ENCODE measurements at places on chromosomes 11 and 22.

GRCh38 chr11:94740083-94741021 is 27.8 kb upstream of the AMOTL1 start:
- no peak overlapping the region for H3K27ac ChIP-seq
- H3K36me3 ChIP-seq = no peaks in the 10 kb centered on the region
- H3K27me3 ChIP-seq = no peaks in the 10 kb centered on the region
- DNase-seq = peak; percentile 65
- peaks cover 25% of the 10 kb centered on the region for H3K4me1 ChIP-seq
- peak overlapping the region; percentile 66 for H3K4me3 ChIP-seq

DNA sequence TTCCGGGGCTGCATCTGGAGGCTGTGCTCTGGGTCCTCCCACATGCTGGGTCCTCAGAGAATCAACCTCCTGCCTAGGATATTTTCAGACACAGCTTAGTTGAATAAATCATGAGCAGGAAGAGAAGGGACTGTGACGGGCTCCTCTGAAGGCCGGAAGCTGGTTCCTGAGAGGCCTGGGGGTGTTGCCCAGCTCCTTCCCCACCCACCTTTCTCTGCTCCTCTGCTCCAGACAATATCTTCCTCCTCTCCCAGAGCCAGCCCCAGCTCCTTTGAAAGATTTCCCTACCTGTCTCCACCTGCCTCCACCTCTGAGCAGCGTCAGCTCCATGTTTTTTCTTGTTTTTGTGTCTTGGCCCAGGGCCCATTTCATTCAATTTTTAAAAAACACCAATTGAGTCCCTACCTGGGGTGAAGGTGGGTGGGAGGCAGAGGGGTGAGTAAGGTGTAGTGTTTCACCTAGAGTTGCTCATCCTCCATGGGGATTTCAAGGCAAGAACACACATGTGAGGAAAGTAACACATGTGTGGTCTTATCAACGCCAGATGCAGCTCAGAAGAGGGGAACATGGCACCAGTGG is 24.8 kb upstream of the THY1 start:
- DNase-seq = no peak
- no peaks in the 10 kb centered on the region for H3K36me3 ChIP-seq
- H3K4me1 ChIP-seq = no peaks in the 10 kb centered on the region
- no peaks in the 10 kb centered on the region for H3K27me3 ChIP-seq

- no peaks in the 10 kb centered on the region for H3K4me1 ChIP-seq
- H3K4me3 ChIP-seq = no peak overlapping the region
- DNase-seq = peak; percentile 27
- no peaks in the 10 kb centered on the region for H3K27me3 ChIP-seq
- no peaks in the 10 kb centered on the region for H3K36me3 ChIP-seq
Observed at GRCh38 chr11:26227301-26227746, 104.6 kb upstream of the ANO3 start.

GRCh38 chr11:79960461-79960860 is 519.6 kb upstream of the TENM4 start:
- no peaks in the 10 kb centered on the region for H3K4me1 ChIP-seq
- no peak for DNase-seq
- no peak overlapping the region for H3K27ac ChIP-seq
- H3K36me3 ChIP-seq = no peaks in the 10 kb centered on the region

GRCh38 chr11:100403816-100404215 is 283.3 kb upstream of the ARHGAP42 start:
- no peaks in the 10 kb centered on the region for H3K36me3 ChIP-seq
- H3K27ac ChIP-seq = no peak overlapping the region
- H3K4me3 ChIP-seq = no peak overlapping the region
- H3K27me3 ChIP-seq = peaks cover 2% of the 10 kb centered on the region
- H3K4me1 ChIP-seq = peaks cover 3% of the 10 kb centered on the region
- peak; percentile 96 for DNase-seq

- no peaks in the 10 kb centered on the region for H3K27me3 ChIP-seq
- peak; percentile 1 for DNase-seq
- no peak overlapping the region for H3K4me3 ChIP-seq
- no peaks in the 10 kb centered on the region for H3K4me1 ChIP-seq
- H3K27ac ChIP-seq = no peak overlapping the region
- H3K36me3 ChIP-seq = no peaks in the 10 kb centered on the region
Observed at GRCh38 chr22:47452184-47452583, 689.7 kb downstream of the TBC1D22A start.

- H3K27ac ChIP-seq = no peak overlapping the region
- H3K36me3 ChIP-seq = no peaks in the 10 kb centered on the region
- H3K4me3 ChIP-seq = no peak overlapping the region
- peak; percentile 64 for DNase-seq
- peaks cover 3% of the 10 kb centered on the region for H3K4me1 ChIP-seq
Observed at GRCh38 chr22:37161443-37161842, 11.7 kb upstream of the IL2RB start.

GRCh38 chr11:101030692-101031091 is 98.9 kb downstream of the PGR start:
- no peaks in the 10 kb centered on the region for H3K4me1 ChIP-seq
- no peaks in the 10 kb centered on the region for H3K27me3 ChIP-seq
- H3K36me3 ChIP-seq = no peaks in the 10 kb centered on the region
- no peak overlapping the region for H3K4me3 ChIP-seq
- no peak for DNase-seq

DNA sequence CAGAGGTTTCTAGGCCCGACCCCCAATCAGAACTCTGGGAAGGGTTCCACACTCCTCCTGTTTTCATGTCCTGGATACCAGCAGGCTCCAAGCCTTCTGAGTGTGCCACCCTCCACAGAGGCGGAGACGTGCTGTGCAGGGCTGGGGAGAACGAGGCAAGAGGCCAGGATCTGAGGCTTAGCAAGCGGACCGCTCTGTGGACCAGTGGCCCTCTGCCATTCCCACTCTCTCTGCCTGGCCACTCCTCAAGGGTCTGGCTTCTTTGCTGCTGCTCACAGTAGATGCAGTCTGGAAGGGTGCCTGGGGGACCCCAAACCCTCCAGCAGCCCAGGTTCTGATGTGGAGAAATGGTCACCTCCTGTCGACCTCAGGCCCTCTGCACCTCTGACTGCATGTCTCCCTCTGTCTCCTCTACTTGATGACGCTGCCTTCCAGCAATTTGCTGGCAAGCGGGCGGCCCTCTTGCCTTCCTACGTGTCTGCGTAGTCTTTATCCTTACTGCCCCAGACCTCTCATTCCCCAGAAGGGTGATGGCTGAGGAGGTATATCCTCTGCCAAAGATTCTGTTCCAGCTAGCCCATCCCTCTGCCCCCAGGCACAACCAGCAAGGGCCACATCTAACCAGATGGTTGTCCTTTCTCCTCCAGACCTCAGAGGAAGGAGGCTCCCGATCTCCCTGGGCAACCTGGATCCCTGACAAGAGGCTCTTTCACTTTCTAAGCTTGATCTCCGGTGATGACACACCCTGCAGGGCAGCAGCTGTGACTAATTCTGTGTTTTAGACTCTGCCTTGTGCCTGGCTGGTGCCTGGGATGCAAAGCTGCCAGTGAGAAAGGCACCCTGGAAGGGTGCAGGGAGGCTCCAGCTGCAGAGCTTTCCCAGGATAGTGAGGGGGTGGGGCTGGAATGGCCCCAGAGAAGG is 87.3 kb downstream of the NAT10 start:
- no peaks in the 10 kb centered on the region for H3K27me3 ChIP-seq
- no peak overlapping the region for H3K27ac ChIP-seq

- no peaks in the 10 kb centered on the region for H3K27me3 ChIP-seq
- DNase-seq = no peak
- H3K36me3 ChIP-seq = no peaks in the 10 kb centered on the region
- no peak overlapping the region for H3K4me3 ChIP-seq
Observed at GRCh38 chr11:14435717-14436512, 63.7 kb downstream of the COPB1 start.

GRCh38 chr22:42000466-42000865 is 1.9 kb downstream of the WBP2NL start:
- DNase-seq = no peak
- no peaks in the 10 kb centered on the region for H3K4me1 ChIP-seq
- H3K27ac ChIP-seq = no peak overlapping the region
- H3K4me3 ChIP-seq = no peak overlapping the region

DNA sequence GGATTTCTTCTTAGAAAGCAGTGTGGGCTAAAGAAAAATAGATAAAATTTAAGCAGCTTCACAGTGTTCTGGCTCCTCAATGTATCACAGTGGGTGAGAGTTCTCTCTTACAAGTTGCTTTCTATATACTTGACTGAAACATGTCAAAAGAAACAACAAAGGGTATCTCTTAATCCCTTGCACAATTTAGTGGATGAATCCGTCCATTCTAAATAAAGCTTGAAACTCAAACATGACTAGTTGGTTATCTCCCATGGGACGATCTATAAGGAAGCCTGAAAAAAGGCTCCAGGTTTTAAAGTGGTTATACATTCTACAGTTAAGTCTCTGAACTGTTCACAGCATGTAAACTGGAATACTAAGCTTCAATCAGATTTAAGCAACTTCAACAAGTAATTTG is 993.1 kb upstream of the CNTN5 start:
- H3K4me1 ChIP-seq = no peaks in the 10 kb centered on the region
- no peaks in the 10 kb centered on the region for H3K36me3 ChIP-seq
- DNase-seq = no peak
- no peaks in the 10 kb centered on the region for H3K27me3 ChIP-seq
- H3K4me3 ChIP-seq = no peak overlapping the region
